ENCODE measurements at places on chromosomes 2 and 18.

DNA sequence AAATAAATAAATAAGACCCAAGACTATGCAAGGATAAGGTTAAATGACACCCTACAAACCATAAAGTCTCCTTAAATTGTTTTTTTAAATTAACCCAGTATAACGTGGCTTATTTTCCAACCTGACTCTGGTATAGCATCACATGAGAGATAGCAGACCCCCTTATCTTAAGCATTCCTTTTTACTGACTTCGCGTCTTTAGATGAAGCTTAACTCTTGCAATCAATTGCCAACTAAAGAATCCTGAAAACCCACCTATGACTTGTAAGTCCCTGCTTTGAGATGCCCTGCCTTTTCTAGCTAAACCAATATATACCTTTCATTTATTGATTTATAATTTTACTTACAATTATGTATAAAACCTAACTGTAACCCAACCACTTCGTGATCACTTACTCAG is 57.1 kb upstream of the RAB12 start:
- no peak for DNase-seq

GRCh38 chr2:232875256-232876121 is 5.4 kb downstream of the SNORC start:
- no peak for DNase-seq

GRCh38 chr18:32759611-32760167 is 13.1 kb downstream of the KLHL14 start:
- DNase-seq: no peak

GRCh38 chr2:192070099-192070498 is 124.6 kb downstream of the TMEFF2 start:
- no peak for DNase-seq

DNA sequence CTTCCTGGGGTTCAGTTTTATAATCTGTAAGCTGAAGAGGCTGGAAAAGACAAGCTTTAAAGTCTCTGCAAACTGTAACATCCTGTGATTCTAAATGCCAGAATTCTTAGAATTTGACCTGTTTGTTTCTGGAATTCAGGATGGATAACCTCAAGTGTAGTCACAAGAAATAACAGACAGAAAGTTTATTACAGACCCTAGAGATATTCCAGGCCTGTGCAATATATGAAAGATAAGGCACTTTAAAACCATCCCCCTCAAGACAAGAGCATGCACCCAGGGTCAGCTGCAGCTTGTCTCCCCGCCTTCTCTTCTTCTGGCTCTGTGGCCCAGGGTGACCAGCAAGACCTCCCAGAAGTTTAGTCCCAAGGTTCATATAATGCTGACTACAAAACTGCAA is 298.7 kb upstream of the ACVR2A start:
- DNase-seq: no peak

- no peak for DNase-seq
Measured at GRCh38 chr18:33802955-33803354, 224.9 kb downstream of the ASXL3 start.

- no peak for DNase-seq
Measured at GRCh38 chr2:100235098-100235497, 87.2 kb downstream of the LONRF2 start.

DNA sequence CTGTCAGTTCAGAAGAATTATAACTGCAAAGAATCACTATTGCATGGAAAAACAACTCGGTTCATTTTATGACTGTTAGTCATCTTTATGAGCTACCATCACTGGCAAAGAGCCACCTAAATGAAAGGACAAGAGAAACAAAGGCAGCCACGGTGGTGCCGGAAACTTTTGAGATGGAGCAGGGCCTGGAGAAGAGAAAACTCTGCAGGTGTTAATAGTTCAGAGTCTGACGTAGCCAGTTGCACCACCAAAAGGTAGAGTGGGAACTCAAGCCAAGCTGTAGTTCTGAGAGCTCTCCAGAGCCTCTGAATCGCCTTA is 110.9 kb downstream of the FTCDNL1 start:
- no peak for DNase-seq

- DNase-seq: no peak
Measured at GRCh38 chr2:128306931-128307460, 11.7 kb downstream of the HS6ST1 start.

DNA sequence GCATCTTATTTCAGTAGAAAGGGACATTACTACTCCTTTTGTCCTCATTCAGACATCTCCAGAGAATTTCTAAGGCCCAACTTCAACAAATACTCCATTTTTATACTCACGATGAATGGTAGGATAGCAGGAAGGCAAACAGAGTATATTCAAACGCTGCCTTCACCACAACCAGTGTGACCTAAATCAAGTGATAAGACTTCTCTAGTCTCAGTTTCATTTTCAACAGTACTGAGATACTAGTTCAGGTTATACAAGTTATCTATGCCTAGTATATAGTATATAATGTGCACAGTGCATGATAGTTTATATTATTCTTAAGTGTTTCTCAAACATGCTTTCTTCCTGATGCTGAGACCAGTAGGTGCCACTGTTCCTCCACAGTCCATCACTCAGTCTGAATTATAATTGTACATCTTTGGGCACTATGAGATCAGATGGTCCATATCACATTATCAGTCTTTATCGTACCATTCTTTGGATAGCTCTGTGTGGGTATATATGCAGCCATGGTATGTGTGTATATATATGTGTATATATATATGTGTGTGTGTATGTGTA is 66.3 kb upstream of the RPE start:
- no peak for DNase-seq

DNA sequence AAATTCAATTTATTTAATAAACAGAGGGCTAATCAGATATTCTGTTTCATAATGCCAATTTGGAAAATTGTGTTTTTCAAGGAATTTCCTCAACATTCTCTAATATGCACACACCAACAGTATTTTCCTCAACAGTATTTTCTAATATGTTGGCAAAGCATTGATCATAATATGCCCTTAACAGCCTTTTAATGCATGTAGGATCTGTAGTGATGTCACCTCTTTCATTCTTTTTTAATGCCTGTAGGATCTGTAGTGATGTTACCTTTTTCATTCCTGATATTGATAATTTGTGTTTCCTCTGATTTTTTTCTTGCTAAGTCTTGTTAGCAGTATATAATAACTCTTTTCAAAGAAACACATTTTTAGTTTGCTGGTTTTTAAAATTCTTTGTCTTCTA is 15.9 kb downstream of the VWA3B start:
- DNase-seq: no peak

GRCh38 chr2:147500819-147501395 is 343.9 kb upstream of the ACVR2A start:
- DNase-seq: no peak

- no peak for DNase-seq
Measured at GRCh38 chr2:127081826-127082633, 24.9 kb downstream of the BIN1 start.

DNA sequence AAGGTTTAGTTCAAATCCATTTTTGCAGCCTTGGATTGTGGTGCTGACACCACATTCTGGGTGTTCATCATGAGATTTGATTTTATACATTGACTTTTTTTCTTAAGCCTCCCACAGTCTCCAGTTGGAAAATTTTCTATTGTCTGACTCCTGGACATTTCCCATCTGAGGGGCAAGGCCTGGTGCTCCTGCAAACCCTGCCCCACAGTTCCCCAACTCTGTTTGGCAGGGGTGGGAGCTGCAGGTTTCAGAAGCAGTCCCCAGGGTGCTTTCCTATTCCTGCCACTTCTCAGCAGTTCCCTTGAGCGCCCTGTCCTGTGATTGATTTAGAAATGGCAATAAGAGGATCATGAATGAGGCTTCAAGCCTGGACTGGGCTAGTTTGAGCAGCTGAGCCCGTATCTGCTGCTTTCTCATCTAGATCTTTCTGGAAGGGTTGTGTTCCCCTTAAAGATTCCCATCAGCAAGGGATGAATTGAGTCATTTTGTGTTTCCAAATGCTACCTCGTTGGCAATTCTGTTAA is 77.0 kb downstream of the CIB4 start:
- DNase-seq: no peak

GRCh38 chr2:41935825-41936224 is 112.0 kb upstream of the PKDCC start:
- DNase-seq: no peak

DNA sequence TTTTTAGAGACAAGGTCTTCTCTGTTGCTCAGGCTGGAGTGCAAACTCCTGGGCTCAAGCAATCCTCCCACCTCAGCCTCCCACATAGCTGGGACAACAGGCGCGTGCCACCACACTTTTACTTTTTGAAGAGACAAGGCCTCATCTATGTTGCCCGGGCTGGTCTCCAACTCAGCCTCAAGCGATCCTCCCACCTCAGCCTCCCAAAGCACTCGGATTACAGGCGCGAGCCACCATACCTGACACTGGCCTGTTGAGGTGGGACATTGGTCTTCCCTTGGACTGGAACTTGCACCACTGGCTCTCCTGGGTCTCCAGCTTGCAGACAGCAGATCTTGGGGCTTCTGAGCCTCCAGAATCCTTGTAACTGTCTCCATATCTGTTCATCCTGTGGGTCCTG is 75.6 kb downstream of the NDUFA10 start:
- no peak for DNase-seq

- no peak for DNase-seq
Measured at GRCh38 chr2:28955467-28955866, 25.6 kb upstream of the TOGARAM2 start.

DNA sequence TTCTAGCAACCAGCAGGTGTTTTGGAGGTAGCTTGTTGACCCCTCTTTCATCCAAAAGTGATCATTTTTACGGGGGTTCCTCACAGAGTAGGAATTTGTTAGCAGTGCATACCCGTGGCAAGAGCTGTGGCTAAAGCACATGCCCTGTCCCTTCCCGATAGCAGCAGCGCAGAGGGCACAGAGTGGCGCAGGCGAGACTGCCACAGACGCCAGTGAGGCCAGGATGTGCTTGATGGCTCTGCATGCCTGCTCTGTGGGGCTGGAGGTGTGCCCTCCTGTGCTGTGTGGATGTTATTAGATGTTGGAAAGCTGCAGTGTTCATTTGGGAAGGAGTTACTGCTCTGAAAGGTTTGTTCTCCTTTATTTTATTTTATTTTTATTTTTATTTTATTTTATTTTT is 153.6 kb downstream of the FAM210A start:
- no peak for DNase-seq

DNA sequence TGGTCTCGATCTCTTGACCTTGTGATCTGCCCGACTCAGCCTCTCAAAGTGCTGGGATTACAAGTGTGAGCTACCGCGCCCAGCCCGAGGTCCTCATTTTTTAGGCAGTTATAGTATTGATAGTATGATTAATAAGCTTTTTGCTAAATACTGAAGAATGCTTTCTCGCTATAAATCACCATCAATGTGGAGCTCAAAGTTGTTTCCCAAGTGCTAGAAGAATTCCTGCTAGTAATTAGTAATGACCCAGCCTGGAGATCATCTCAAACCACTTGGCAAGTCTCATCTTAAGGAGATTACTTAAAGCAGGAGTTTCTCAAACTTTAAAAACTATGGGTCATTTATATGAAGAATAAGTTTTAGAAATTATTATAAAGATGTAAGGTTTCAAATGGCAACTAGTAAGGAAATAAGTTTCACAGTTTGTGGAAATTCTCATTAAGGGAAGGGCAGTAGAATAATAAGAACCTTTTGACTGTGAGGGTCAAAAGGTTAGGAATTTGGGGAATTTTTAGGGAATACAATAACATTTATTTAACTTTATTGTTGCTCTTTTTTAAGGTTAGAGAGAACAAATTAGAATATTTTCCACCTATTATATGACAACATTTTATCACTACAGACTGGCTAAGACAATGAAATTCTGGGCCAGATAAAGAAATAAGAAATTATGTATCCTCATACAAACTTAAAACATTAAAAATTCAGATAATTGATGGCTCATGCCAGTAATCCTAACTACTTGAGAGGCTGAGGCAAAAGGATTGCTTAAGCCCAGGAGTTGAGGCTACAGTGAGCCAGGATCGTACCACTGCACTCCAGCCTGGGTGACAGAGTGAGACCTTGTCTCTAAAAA is 148.6 kb upstream of the MAP3K20 start:
- DNase-seq: no peak

DNA sequence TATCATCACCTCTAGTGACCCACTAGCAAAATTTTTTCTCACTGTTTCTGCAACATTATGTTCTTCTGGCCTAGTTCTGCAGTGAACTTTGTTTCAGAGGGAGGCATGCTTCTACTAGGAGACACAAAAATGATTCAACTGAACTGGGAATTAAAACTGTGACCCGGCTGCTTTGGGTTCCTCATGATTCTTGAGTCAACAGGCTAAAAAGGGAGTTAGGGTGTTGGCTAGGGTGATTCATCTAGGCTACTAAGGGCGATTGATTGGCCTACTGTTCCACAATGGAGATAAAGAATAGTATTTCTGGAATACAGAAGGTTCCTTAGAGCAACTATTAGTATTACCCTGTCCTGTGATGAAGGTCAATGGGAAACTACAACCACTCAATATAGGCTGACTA is 179.5 kb downstream of the PPP1R1C start:
- DNase-seq: no peak

DNA sequence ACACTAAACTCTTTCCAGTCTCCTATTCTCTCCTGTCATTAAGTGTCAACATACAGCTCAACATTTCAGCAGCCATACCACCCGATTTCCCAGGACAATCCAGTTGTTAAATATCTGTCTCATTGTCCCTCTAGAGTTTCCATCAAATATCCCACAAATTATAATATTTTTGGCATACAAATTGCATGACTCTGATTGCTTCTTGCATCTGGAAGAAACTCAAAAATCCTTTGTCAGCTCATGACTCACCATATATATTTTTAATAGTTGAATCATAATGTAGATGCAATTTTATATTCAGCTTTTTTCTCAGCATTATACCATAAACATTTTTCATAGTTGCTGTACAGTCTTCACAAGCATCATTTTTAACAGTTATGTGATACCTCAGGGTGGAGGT is 7.2 kb downstream of the SLC30A3 start:
- DNase-seq: peak; percentile 7

GRCh38 chr2:101758001-101758400 is 60.5 kb downstream of the MAP4K4 start:
- no peak for DNase-seq

DNA sequence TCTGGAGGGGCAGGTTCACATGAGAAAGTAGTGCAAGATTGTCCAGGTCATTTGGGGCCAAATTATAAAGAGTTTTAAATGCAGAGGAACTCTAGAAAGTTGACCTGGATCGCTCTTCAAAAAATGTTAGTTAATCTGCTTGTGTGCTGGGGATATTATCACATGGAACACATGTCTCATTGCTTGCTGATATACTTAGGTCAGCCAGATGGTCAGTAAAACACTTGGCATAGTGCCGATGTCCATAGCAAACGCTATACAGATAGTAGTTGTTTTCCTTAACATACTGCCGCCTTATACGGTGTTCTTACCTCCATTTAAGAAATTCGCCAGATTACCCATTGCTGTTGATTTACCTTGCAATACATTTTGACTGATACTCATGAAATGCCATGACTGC is 103.4 kb upstream of the CWC22 start:
- no peak for DNase-seq

- no peak for DNase-seq
Measured at GRCh38 chr18:48295586-48296311, 113.4 kb downstream of the ZBTB7C start.

GRCh38 chr18:13804305-13804704 is 19.6 kb upstream of the MC5R start:
- no peak for DNase-seq

Data from brain microvascular endothelial cell (primary cell).